AG04449 (cell line): ENCODE measurements at places on chromosomes 7 and 10.
A peak's percentile ranks its signal among the peaks of the same experiment; 100 is the strongest.

DNA sequence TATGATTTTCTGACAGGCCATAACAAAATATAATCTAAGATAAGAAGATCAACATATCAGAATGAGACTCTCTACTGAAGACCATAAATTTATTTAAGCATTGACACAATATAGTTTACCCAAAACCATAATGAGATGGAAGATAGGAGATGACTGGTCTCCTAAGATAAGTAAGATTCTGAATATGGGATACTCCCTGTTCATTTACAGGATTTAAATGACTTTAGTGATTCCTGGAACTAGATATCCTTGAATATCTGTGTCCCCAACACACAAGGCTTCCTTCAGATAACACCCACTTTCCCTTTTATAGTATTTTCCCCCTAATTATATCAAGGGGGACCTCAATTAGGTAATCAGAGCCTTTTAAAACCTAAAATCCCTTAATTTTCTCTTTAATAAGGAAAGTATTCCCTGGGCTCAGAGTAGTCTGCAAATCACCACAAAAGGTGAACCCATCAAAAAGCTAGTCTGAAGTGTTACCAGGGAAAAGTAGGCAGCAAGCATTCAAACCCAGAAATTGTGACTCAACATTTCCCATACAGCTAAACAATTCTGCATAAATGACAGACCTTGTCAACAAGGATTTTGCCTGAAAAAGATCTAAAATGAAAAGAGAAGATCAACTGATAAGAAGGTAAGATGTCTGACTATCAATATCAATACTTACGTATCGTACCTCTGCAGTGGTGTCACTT, 99.9 kb downstream of the CNOT4 start:
- DNase-seq: no peak

GRCh38 chr10:86447432-86447831, 74.2 kb downstream of the WAPL start:
- no peak for DNase-seq

DNA sequence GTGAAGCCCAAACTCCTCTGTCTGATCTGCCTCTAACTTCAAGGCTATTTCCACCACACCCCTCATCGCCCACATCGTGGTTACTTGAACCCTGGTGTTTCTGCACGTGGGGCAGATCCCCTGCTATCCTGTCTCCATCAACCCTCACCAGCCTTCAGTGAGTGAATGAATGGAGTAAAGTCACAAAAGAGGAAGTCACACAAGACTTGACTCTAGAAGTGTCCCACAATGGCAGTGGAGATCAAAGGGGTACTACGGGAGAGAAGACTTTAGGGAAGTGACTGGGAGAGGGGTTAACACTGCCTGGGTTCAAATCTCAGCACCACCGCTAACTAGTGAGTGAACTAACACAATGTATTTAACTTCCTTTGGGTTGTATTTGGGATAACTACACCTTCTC, 85.9 kb downstream of the COBL start:
- DNase-seq: no peak

DNA sequence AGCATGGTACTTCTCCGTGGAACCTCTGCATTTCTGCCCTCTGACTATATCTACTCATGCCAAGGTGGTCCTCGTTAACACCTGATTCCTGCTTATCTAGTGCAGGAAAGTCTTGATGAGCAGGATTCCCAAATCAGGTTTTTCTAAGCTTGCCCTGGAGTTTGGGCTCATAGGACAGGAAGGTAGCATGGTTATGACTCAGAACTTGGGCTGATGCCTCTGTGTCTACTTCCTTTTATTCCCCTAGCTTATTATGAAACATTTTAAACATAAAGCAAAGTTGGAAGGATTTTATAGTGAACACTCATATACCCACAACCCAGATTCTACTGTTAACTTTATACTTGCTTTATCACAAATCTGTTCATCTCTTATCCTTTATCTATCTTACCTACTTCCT, 5.6 kb downstream of the SUFU start:
- DNase-seq: no peak

DNA sequence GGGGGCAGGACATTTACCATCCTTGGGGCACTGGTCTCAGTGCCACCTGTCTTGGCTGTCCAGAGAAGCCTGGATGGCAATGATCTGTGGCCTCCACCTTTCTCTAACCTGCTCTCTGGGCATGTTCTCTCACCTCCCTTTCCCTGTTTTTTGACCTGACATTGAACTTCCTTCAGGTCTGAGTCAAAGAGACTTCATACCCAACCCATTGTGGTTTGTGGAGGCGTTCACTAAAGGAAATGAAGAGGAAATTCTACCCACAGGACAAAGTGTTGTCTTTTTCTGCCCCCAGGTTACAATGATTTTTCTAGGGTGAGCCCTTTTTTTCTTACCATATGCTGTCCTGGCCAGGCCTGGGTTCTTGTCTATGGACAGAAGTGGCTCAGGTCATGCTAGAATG, 76.6 kb downstream of the CYP26A1 start:
- no peak for DNase-seq

- DNase-seq: no peak
Observed at GRCh38 chr10:24210501-24210900, 1.6 kb downstream of the KIAA1217 start.

GRCh38 chr10:86346799-86347665, 19.6 kb downstream of the GRID1 start:
- no peak for DNase-seq

DNA sequence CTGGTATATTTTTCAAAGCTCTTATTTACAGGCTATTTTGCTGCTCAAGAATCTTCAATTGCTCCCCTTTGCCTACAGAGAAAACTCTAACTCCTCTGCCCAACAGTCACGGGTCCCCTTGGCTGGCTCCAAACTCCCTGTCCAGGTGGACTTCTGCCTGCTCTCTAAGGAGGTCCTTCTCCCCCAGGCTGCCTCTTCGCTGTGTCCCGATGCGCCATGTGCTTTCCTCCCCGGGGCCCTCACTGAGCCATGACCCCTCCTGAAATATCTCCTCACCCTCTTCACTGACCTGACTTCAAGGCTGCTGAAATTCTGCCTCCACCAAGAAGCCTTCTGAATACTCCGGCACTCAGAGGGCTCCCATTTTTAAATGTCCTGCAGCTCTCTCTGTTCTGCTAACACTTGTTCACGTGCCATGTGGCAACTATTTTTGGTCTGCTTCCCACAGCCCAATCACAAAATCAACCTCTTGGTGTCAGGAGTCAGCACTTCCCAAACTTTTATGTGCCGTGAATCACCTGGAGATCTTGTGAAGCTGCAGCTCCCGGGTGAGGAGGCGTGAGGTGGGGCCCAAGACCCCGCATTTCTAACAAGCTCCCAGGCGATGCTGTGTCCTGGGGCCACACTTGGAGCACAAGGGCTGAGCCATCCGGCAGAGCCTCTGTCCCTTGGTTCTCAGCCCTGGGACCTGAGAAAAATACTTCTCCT, 85.7 kb upstream of the COL13A1 start:
- DNase-seq: no peak

DNA sequence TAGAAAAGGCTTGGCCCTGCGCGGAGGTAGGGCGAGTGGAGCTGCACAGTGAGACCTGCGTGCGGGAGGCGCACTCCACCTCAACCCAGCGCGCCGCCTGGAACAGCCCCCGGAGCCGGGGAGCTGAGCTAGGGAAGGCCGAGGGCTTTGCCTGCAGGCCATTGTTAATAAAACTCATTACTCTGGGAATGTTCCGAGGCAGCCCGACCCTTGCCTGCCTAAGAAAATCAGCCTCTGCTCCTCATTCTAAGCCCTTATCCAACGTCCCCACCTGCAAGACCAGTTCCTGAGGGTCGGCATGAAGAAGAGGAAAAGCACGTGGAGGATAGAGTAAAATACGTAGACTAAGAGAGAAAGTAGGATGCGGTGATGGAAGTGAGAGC, 55.3 kb downstream of the C7orf25 start:
- DNase-seq: no peak

- DNase-seq: no peak
Observed at GRCh38 chr7:30411897-30412296, 66.7 kb downstream of the NOD1 start.

- DNase-seq: no peak
Observed at GRCh38 chr7:26216049-26216448, 14.5 kb downstream of the CBX3 start.

- no peak for DNase-seq
Observed at GRCh38 chr7:4010061-4010605, 672.0 kb upstream of the FOXK1 start.

DNA sequence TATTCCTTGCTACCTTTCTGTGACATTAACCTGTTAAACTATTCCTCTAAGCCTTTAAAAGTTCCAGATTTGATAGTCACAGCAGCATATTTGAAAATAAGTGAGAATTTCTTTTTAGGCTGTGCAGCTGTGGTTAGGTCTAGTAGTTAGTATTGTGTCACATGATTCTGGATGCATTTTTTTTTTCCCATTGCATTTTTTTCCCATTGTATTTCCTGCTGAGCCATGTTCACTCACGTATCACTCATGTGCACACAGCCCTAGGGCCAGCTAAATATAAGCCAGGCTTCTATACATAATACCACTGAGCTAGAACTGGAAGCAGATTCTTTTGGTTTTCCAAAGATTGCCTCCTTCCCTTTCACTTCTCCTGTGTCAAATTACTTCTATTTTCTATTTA, 37.4 kb downstream of the DNAJC9 start:
- no peak for DNase-seq

- no peak for DNase-seq
Observed at GRCh38 chr7:42877862-42878261, 34.0 kb downstream of the C7orf25 start.

- no peak for DNase-seq
Observed at GRCh38 chr7:30114536-30115238, 20.1 kb upstream of the MTURN start.

GRCh38 chr10:116115036-116115641, 157.9 kb downstream of the GFRA1 start:
- no peak for DNase-seq

DNA sequence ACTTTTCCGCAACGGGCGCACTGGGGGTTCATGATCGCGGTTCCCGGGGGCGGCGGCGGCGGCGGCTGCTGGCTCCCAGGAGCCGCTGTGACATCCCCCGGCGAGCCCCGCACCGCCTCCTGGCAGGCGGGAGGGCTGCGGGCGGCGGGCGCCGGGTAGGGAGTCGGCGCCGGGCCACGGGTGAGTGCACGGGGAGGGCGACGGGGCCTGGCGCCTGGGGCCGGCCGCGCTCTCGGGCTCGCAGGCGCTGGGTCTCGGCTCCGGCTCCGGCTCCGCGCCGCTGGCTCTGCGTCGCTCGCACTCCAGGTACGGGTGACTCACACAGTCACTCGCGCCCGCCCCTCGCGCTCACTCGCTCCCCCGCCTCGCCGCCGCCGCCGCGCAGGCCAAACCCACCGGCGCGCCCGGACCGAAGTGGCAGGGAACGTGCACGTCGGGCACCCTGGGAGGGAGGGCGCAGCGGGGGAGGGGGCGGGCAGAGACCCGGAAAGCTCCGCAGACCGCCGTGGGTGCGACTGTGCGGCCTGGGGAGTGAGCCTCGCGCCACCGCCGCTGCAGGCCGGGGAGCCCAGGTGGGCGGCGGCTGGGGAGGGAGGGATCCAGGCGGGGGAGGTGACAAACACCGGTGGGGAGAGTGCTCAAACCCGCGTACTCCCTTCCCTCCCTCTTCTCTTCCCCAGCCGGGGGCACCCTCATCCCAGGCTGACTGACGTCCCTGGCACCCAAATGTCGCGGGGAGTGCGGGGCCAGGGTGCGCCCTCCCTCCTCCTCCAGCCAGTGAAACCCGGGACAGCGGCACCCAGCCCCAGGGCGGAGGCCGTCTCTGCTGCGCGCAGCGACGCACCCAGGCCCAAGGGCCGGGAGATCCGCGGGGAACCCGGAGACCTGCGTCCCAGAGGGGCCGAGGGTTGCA, 276.9 kb upstream of the NEBL start:
- DNase-seq: no peak

GRCh38 chr10:129892548-129893052, 71.5 kb downstream of the EBF3 start:
- DNase-seq: no peak

DNA sequence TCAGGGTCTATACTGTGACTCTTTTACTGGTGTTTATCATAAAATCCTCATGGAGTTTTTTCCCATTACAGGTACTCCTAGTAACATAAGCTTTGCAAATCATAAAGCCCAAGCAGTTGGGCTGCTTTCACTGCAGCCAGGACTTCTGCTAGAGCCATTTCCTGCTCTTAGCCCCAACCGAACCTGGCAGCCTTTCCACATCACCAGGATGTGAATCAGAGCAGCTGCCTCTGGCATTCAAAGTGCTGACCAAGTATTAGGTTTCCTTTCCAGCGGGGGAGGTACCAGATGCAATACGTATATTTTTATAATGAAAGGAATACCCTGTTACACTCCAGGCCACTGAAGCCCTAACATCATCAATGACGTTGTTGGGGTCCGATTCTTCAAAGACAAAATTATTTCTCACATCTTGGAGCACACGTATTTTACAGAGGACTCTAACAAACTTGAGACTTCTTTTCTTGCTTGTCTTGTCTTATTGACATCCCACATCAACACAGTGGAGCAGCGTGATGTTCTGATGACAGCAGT, 3.6 kb upstream of the HTR5A start:
- DNase-seq: peak; percentile 36

- no peak for DNase-seq
Observed at GRCh38 chr10:103941801-103942200, 23.8 kb upstream of the STN1 start.

- DNase-seq: no peak
Observed at GRCh38 chr10:75109459-75109778, 2.0 kb upstream of the SAMD8 start.

- DNase-seq: no peak
Observed at GRCh38 chr7:91114232-91114631, 150.0 kb upstream of the FZD1 start.

GRCh38 chr10:67609996-67610793, 85.8 kb downstream of the CTNNA3 start:
- DNase-seq: no peak

DNA sequence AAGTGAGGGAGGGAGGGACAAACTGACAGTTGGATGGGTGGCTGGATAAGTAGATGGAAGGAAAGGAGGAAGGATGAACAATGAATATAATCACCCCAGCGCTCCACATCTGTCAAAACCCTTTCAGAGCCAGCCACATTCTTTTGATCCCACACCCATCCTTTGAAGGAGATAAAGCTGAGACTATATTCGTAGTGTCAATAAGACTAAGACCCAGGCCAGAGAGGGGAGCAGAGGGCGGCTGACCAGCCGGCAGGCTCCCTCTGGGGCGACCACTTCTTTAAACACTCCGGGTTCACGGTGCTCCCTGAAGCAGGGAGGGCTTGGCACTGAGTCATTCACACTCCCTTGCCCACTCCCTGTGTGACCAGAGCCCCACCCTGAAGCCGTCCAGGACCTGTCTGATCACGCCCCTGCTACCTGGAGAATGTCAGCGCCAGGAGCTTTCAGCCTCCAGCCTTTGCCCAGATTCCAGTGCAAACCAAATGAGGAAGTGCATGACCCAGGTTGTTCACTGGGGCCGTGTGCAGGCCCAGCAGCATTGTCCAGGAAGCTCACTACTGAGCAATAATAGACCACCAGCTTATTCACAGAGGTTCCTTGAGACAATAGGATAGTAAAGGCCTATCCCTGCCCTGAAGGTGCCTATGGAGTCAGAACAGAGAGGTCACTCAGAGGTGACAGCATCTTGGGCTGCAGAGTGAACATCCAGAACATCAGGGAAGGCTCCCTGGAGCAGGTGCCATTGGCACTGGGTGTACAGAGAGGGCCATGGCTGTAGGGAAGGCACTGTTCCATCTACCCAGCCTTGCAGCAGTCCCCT, 34.4 kb downstream of the UNC5B start:
- no peak for DNase-seq

- peak; percentile 91 for DNase-seq
Observed at GRCh38 chr7:24786941-24787340, 29.7 kb upstream of the GSDME start.

GRCh38 chr7:14786314-14786895, 116.1 kb downstream of the DGKB start:
- DNase-seq: no peak

GRCh38 chr10:125262920-125263319, 102.6 kb upstream of the CTBP2 start:
- DNase-seq: no peak
